ENCODE measurements at places on chromosomes 5 and 9. TPM values are rescaled to one million over a fixed set of nuclear protein-coding genes. Genes with fewer than 3 reads are reported as not detected.

- no peak for DNase-seq
Observed at GRCh38 chr9:5630081-5630507, 1.2 kb downstream of the RIC1 start.

- no peak for DNase-seq
Observed at GRCh38 chr5:110027527-110028322, 338.0 kb downstream of the MAN2A1 start.

GRCh38 chr9:17389026-17389425, 189.8 kb upstream of the SH3GL2 start:
- no peak for DNase-seq

Gene HDHD3
- total RNA-seq, result 35.2 TPM

Gene F2RL2
- not detected for total RNA-seq

Gene THOC3
- 87.8 TPM for total RNA-seq
